ENCODE measurements at places on chromosomes 13 and 19. TPM values are rescaled to one million over a fixed set of nuclear protein-coding genes. Genes with fewer than 3 reads are reported as not detected.

The F2RL3 gene
- 0.14 TPM for polyA plus RNA-seq

The SCEL gene
- not detected for polyA plus RNA-seq

The CYP2A6 gene
- polyA plus RNA-seq = not detected

The BEST2 gene
- 1.3 TPM for polyA plus RNA-seq

The APOC4 gene
- polyA plus RNA-seq = not detected

The FUT1 gene
- 4.4 TPM for polyA plus RNA-seq

The RASAL3 gene
- polyA plus RNA-seq = 1.8 TPM

The ZNF177 gene
- polyA plus RNA-seq = 5.8 TPM

The CYP2A7 gene
- not detected for polyA plus RNA-seq

The PSG3 gene
- not detected for polyA plus RNA-seq

The KCNN4 gene
- polyA plus RNA-seq = 0.86 TPM

The SCGB2B2 gene
- polyA plus RNA-seq = not detected

The CYP4F12 gene
- polyA plus RNA-seq = not detected

The F10 gene
- 1.6 TPM for polyA plus RNA-seq

The IGFL1 gene
- polyA plus RNA-seq = not detected

The SETDB2 gene
- polyA plus RNA-seq = 4.6 TPM

The LRRC63 gene
- not detected for polyA plus RNA-seq

The PDE4C gene
- polyA plus RNA-seq = 1.6 TPM

The RNF113B gene
- polyA plus RNA-seq = 0.19 TPM

The TUBA3C gene
- polyA plus RNA-seq = not detected

The C1QTNF9B gene
- 0.27 TPM for polyA plus RNA-seq

The PODNL1 gene
- polyA plus RNA-seq = 1.3 TPM

The ZNF627 gene
- 9.0 TPM for polyA plus RNA-seq

The RUVBL2 gene
- 196 TPM for polyA plus RNA-seq

The C19orf73 gene
- 8.0 TPM for polyA plus RNA-seq

The RPS19 gene
- polyA plus RNA-seq = 4,053 TPM

The NLRP9 gene
- polyA plus RNA-seq = not detected

The SPC24 gene
- polyA plus RNA-seq = 40.6 TPM

The LILRA1 gene
- polyA plus RNA-seq = not detected

The PEAK3 gene
- polyA plus RNA-seq = not detected

The FAM83E gene
- polyA plus RNA-seq = 1.0 TPM

The GIPC3 gene
- polyA plus RNA-seq = 0.26 TPM

The ZNF653 gene
- polyA plus RNA-seq = 4.1 TPM

The UHRF1 gene
- polyA plus RNA-seq = 24.5 TPM

The ZNF835 gene
- polyA plus RNA-seq = 0.56 TPM

The NTN5 gene
- 0.52 TPM for polyA plus RNA-seq

The GZMM gene
- polyA plus RNA-seq = not detected

The CCNE1 gene
- 31.3 TPM for polyA plus RNA-seq

The ATXN8OS gene
- not detected for polyA plus RNA-seq

The URAD gene
- polyA plus RNA-seq = not detected

The TPRX1 gene
- not detected for polyA plus RNA-seq

The MAB21L1 gene
- 0.78 TPM for polyA plus RNA-seq

The CALR3 gene
- polyA plus RNA-seq = 0.42 TPM

The IL17D gene
- polyA plus RNA-seq = 3.3 TPM

The TEKTIP1 gene
- 0.50 TPM for polyA plus RNA-seq

The VSTM1 gene
- not detected for polyA plus RNA-seq

The CEACAM4 gene
- polyA plus RNA-seq = not detected

The KLK2 gene
- not detected for polyA plus RNA-seq

The CCDC8 gene
- 6.0 TPM for polyA plus RNA-seq

The THSD1 gene
- 0.07 TPM for polyA plus RNA-seq

The RGL3 gene
- polyA plus RNA-seq = 49.2 TPM

The ZNF536 gene
- 0.30 TPM for polyA plus RNA-seq

The ACER1 gene
- not detected for polyA plus RNA-seq

The VSTM2B gene
- polyA plus RNA-seq = 1.2 TPM

The ZNF583 gene
- 6.3 TPM for polyA plus RNA-seq

The SLC6A16 gene
- 1.8 TPM for polyA plus RNA-seq

All from GM23338 (cell line).